ENCODE measurements at places on chromosomes 4 and X. TPM values are rescaled to one million over a fixed set of nuclear protein-coding genes. Genes with fewer than 3 reads are reported as not detected.

Gene FAM133A
- total RNA-seq = not detected

Gene SLC34A2
- 10.7 TPM for total RNA-seq

Gene CTAG1A
- total RNA-seq = not detected

Gene BMP15
- total RNA-seq = not detected

Gene MFSD8
- total RNA-seq = 31.6 TPM

Gene TRAM1L1
- total RNA-seq = 5.8 TPM

Gene RIBC1
- total RNA-seq = not detected

Gene GAGE2A
- total RNA-seq = not detected

Gene CABS1
- total RNA-seq = not detected

Gene PRDM8
- 8.4 TPM for total RNA-seq

Gene SSX4B
- not detected for total RNA-seq

Gene GLRA2
- not detected for total RNA-seq

Gene EDA
- 21.2 TPM for total RNA-seq

Gene MAGED4
- 3.5 TPM for total RNA-seq

Gene ZAR1
- not detected for total RNA-seq
